ENCODE measurements at places on chromosomes 4 and X.

DNA sequence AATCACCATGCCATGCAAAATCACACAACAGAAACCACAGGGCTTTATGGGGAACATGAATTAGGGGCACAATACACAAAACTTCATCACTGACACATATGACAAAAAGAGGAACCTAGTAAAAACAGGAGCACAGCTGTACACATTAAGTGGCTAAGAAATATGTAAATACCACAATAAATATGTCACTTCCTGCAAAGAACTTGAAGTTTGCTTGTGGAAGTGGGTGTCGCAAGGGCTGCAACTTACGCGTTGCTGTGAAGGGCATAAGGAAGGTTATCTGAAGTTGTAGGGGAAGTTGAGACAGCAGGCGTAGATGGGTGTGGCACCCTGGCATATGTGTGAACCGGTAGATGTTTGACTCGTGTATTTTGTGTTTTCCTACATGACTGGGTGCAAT, 42.4 kb downstream of the CLCN4 start:
- DNase-seq: no peak

GRCh38 chrX:56574861-56575260, 11.4 kb downstream of the UBQLN2 start:
- DNase-seq: no peak

DNA sequence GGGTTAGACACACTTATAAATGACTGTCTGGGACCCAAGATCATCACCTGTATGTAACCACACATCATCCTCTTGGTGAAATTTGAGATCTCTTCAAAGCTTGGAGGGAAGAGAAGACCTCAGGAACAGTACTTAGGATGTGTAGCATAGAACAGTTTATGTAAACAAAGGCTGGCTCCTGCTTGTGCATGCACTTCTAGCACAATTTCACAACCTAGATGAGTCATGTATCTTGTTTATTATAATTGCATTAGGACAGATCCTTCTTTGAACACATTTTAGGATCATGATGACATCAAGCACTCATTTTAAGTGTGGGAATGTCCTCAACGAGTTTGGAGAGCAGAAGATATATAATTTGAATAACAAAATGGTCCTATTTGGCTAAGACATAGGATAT, 26.3 kb upstream of the ZMAT1 start:
- no peak for DNase-seq

DNA sequence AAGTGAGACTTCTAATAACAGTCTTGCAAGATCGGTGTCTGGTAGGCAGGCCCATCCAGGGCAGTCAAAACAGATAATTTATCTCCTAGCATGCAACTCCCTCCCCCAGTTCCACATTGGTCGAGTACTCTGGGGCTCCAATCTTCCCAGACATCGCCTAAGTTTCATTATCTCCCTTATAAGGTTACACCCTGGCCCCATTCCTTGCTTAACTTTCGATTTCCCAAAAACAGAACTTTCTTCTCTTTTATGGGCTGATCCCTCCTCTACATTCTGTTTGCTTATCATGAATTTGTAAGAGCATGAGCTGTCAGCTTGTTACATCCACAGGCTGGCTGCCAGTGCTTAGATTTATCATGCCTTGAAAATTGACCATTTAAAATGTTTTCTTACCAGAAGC, 471.3 kb downstream of the TECRL start:
- no peak for DNase-seq

GRCh38 chr4:155738548-155738947, 20.3 kb upstream of the GUCY1B1 start:
- no peak for DNase-seq

- DNase-seq: no peak
These were observed 12.5 kb upstream of the MAB21L2 start for GRCh38 chr4:150569384-150569987.

DNA sequence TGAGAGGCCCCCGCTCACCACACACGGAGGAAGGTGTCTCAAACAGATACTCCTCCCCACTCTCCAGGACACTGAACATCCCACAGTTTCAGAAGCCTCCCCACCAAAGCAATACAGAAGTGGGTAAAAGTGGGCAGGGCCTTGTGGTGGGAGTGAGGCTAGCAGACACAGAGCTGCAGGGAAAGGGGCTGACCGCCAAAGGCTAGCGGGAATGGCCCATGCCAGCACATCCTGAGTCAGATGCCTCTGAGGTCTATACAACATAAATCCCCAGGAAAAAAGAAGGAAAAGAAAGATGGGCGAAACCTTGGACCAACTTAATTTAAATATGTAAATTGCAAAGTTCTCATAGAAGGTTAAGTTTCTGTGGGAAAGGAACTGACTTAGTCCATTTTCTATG, 21.9 kb upstream of the ARHGAP10 start:
- no peak for DNase-seq

- no peak for DNase-seq
These were observed 87.6 kb upstream of the JADE1 start for GRCh38 chr4:128721896-128722295.

GRCh38 chrX:27998666-27999065, 17.4 kb upstream of the DCAF8L1 start:
- DNase-seq: no peak

DNA sequence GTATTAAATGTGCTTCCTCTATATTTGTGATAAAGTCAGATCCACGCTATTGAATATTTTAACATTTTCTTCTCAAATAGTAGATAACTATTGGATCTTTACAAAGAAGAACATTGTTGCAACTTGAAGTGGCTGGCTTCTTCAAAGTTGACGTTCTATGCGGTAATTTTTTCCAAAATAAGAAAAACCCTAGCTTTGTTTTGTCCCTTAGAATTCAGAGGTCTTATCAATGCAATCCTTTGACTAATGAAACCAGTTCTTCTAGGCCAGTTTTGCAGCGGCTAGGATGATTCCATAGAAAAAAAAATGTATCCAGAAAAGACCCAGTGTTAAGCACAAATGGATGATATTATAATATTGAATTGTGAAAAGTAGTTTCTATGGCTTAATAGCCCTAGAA, 89.6 kb downstream of the ANTXR2 start:
- no peak for DNase-seq
